ENCODE measurements at places on chromosomes 6 and 20.

GRCh38 chr6:168559574-168560098 is 118.7 kb downstream of the SMOC2 start:
- no peak for DNase-seq

DNA sequence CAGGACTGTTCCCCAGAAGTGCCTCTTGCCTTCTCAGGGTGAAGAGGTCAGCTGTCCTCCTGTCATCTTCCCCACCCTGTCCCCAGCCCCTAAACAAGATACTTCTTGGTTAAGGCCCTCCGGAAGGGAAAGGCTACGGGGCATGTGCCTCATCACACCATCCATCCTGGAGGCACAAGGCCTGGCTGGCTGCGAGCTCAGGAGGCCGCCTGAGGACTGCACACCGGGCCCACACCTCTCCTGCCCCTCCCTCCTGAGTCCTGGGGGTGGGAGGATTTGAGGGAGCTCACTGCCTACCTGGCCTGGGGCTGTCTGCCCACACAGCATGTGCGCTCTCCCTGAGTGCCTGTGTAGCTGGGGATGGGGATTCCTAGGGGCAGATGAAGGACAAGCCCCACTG is 9.8 kb downstream of the PI16 start:
- DNase-seq: no peak

DNA sequence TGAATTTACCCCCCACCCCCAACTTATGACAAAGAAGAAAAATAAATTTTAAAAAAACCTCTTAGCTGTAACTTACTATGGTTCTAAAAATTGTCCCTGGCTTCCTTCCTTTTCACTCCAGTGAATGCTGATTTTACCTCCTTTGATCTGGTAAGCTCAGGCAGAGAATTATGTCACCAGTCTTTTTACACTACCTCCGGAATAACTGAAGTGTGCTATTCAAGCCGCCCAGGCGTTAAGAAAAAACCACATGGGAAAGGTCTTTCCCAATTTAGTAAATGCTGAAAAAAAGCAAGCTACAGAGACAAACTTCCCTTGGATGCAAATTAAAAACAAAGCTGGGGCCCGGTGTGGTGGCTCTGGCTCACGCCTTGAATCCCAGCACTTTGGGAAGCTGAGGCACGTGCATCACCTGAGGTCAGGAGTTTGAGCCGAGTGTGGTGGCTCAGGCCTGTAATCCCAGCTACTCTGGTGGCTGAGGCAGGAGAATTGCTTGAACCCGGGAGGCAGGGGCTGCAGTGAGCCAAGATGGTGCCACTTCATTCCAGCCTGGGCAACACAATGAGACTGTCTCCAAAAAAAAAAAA is 12.4 kb downstream of the SNX5 start:
- DNase-seq: no peak

- no peak for DNase-seq
Observed at GRCh38 chr20:49704932-49705336, 8.7 kb downstream of the B4GALT5 start.

DNA sequence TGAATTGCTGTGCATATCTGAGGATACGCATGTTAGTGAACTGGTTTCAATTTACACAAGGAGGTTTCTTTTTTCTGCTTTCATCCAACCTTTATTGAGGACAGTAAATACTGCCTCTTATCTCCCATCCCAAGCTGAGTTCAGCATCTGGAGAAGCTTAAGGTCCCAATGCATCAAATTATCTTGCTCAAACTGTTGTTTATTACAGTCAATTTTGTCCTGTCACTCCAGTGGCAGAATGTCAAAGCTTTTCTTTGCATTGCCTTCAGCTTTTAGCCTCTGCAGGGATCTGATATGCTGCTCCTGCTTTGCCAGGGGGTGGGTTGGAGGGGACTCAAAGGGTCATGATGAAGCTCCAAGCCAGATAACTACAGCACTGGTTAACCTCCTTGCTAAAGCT is 435.4 kb upstream of the SOX4 start:
- no peak for DNase-seq

DNA sequence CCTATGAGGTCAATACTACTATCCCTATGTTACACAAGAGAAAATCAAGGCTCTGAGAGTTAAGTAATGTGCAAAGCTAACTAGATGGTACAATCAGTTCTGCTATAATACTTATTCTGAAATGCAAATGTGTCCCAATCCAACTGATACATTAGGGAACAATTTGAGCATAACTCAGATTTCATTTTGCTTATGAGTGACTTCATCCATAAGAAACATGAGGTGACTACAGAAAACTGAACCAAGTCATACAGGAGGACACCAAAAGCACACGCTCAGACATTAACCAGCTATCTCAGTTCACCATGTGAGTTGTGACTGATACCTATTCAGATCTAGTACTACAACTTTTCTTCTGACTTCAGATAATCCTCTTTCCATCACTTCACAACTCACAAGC is 179.9 kb upstream of the RUNX2 start:
- DNase-seq: no peak

GRCh38 chr20:35462351-35462750 is 7.0 kb downstream of the CEP250 start:
- no peak for DNase-seq

GRCh38 chr6:139542351-139542750 is 167.9 kb upstream of the CITED2 start:
- no peak for DNase-seq

DNA sequence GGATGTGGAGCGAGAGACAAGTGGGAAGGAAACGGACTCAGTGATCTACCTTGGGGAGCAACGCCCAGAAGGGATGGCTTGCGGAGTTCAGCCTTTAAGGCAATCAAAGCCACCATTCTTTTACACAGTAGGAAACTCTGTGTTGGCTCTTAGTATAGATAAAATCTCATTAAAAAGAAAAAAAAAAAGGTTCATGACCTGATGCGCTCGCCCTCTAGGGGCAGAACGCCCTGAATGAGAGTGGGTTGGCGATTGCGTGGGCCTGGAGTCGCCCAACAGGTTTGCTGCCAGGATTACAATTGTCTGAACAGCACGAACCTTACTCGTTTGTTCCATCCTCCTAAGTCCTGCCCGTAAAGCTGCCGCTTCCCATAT is 1.2 kb downstream of the TPD52L1 start:
- no peak for DNase-seq

- DNase-seq: no peak
Observed at GRCh38 chr6:89289710-89290109, 25.4 kb downstream of the GABRR2 start.

DNA sequence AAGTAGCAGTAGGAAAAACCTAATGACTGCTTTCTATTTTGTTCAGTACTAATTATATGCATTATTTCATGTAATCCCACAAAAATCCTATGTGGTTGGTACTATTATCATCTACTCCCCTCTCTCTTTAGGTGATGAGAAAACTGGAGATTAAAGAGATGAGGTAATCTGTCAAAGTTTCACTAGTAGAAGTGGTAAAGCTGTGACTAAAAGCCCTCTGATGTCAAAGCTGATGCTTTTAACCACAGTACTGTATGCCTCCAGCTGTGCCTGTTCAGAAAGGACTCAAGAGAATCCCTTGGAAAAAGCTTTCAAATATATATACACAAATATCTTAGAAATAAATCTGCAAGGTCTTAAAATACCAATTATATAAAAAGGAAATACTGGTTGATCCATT is 38.0 kb downstream of the PHIP start:
- DNase-seq: no peak

DNA sequence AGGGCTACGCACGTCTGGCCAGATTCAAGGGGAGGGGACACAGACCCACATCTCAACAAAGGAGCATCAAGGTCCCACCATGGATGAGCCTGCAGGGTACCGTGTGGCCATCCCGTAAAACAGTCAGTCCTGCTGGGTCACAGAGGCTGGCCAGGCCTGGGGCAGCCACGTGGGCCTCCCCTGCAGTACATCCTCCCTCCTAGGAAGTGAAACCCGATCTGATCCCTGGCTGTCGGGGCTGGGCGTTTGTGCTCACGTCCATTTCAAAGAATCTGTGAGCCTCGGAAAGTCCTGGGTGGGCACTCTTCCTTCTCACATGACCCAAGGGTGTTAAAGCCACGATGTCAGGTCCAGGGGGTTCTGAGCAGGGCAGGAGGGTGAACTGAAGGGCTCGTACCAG is 14.3 kb downstream of the SULF2 start:
- DNase-seq: no peak

DNA sequence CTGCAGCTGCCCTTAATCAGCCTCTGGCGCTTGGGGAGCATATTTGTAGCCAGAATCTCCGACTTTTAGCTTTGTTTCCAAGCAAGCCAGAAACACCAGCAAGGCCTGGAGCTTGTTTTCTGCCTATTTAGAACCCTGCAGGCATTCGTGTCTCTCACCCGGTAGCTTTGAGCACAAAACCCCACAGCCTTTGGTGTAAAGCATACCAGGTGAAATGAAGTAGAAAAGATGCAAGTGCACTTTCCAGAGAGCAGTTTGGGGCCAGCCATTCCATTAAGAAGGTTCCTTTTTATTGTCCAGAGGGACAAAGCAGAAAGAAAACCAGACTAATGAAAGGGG is 736 bp downstream of the FAM217B start:
- DNase-seq: no peak

- no peak for DNase-seq
Observed at GRCh38 chr6:134358320-134358719, 40.4 kb upstream of the SGK1 start.

DNA sequence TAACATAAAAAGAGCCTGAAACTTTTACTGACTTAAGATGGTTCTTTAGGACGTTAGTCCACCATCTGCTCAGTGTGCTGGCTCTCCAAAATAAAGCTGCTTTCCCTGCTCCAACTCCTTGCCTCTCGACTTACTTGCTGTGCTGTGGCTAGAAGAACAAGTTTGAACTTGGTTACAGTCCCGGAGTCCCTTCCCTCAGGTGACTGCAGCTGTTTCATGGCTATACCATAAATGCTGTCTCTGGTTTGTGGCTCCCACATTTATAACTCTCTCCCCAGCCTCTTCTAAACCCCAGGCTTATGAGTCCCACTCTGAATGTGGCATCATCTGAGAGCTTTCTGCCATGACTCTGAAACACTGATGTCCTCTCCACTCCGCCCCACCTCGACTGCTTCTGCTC is 306.4 kb upstream of the PRND start:
- DNase-seq: no peak

DNA sequence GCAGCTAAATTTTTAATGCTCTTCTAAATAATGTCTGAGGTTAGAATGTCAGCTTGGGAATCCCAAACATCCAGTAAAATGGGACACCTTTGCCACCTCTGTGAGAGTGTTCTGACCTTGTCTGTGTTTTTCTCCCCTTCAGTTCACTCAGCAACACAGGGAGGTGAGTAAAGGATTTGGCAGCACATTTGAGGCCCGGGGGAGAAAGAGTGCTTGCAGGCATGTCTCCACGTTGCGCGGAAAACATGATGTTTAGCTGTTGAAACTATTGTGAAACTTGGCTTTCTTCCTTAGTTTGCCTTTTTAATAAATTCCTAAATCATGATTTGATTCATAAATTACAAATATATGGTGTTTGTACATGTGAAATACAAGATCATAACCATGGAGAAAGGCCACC is 707.8 kb upstream of the FLRT3 start:
- DNase-seq: no peak

DNA sequence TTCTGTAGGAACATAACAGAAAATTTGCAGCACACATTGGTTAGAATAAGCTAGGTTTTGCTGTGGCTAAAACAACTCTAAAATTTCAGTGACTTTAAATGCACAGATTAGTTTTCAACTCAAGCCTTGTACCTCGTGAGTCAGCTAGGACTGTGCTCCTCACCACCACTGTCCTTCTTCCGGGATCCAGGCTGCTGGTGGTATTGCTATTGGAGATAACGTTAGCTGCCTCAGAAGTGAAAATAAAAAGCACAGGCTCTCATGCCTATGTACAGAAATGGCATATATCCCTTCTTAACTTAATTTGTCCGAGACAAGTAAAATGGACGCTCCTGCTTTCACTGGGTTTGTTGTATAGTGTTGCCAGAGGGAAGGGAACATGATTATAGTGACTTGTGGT is 931.1 kb upstream of the EYS start:
- no peak for DNase-seq

DNA sequence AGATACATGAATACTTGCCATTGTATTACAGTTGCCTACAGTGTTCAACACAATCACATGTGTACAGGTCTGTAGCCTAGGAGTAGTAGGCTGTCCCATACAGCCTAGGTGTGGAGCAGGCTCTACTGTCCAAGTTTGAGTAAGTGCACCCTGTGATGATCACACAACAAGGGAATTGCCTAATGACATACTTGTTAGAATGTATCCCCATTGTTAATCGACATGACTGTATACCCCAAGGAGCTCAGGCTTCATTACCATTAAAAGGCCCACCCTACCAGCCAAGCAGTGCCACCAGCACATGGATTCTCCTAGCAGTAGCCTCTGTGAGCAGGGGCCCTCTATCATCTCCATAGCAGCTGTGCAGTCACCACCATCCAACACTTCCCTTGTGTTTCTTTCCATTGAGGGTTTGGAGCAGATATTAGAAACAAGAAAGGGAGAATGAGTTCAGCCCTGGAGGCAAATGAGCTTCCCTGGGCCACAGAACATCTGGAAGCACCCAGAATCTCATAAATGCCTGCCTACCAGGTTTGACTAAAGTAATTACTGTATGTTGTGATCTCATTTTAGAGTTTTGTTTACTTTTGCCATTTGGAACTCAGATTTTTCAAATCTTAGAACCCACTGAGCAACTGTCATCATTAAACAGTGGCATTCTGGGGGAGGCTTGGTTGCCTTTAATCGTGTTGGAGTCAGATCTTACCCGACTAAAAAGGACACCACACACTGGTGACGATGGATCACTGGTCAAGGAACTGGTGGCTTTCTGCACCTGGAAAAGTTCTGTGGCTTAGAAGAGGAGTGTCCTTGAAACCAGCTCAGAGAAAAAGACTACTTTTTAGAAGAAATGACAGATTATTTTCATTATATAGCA is 104.9 kb downstream of the TULP4 start:
- DNase-seq: no peak

DNA sequence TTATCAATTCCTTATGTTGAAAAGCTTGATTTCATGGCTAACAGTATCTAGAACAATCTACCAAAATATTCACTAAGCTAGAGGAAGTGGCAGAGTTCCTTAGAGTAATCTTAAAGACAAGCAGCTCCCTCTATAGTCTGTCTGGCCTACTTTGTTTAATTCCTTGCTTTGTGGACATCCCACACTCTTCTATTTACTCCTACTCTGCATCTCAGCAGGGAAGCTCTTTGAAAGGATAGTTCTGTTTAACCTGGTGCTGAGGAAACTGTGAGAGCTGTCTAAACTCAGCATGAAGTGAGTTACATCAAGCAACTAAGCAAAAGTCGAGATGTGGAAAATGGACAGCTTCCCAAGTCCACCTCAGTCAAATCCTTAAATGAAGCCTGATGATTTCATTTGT is 4.3 kb downstream of the REV3L start:
- no peak for DNase-seq
